Fibroblast of skin of right quadriceps (primary cell): ENCODE measurements at places on chromosomes 5 and 9.

DNA sequence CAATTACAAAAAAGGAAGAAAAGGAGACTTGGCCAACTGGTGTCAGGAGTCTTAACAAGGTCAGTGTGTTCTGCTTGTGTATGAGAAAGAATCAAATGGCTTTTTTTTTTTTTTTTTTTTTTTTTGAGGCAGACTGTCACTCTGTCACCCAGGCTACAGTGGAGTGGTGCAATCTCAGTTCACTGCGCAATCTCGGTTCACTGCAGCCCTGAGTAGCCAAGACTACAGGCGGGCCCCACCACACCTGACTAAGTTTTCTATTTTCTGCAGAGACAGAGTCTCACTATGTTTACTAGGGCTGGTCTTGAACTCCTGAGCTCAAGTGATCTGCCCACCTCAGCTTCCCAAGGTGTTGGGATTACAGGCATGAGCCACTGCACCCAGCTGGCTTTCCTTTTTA is 3.1 kb upstream of the IL7R start:
- no peak for DNase-seq

DNA sequence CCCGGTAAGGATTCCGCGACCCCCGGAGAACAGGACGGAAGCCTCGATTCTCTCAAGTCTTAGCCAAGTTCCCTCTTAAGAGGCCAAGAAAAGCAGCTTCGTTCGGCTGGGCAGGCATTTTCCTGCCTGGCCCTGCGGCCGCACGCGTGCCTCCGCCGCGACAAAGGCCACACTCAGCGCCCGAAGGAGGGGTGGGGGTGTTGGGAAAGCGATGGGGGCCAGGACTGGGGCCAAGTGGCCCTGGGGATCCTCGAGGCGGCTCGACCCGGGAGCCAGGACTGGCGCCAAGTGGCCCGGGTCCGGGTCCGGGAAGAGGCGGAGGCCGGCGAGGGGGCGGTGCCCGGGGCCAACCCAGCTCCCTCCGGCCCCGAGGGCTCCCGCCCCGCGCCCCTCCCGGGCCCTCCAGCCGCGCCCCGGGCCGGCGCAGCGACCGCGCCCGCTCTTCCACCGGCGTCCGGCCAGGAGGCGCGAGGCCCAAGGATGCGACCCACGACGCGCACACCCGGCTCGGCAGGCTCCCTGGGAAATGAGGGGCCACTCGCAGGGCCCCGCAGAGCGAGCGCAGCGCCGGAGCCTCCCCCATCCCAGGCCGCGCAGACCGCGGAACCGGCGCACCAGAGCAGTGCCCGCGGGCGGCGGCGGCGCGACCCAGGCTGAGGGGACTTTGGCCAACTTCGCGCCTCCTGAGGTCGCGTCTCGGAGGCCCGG is 756 bp downstream of the VAV2 start:
- no peak for DNase-seq

GRCh38 chr5:80127116-80127552 is 92.0 kb downstream of the THBS4 start:
- DNase-seq = peak; percentile 2

DNA sequence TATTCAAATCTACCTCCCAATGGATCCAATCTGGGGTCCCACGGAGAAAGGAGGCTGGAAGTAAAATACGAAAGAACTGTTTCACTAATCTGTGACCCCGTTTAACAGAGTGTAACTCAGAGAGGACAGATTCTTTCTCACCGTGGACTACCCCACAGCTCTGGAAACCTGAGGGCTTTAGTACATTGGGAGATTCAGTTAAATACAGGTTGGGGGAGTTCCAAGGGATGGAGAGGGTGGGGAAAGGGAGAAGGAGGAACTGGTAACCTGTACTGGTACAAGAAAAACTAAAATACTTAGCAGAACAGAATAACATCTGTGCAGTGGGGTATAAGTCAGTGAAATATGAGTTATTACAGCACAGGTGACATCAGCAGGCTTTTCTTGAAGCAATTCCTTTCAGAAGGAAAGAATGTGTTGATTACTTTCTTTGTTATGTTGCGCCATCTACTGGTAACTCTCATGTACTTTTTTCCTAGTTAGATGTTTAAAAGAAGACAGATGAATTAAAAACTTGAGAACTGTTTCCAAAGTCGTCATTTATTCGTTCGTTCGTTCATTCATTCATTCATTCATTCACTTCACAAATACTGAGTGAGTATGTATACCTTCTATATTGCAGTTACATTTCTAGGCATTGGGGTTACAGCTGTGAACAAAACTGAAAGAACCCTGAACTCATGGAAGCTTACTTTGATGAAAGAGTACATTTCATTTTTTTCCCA is 30.0 kb upstream of the STOM start:
- peak; percentile 80 for DNase-seq

DNA sequence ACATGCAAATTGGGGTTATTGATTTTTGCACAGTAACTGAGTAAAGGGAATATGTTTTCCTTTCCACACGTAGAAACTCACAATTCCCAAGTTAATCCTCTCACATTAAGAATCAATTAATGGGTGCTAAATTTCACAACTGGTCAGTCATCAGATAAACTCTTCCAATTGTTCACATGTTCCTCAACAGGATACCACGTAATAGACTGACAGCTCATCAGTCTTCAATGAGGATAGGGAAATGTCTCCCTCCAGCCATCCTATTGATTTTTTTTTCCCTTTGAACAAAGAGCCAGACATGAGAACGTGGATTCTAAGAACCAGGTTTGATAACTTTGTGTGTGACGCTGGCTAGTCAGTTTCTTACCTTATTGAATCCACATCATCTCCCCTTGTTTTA is 768 bp upstream of the CER1 start:
- no peak for DNase-seq

- DNase-seq = no peak
These were observed 18.5 kb upstream of the EXOC3 start for GRCh38 chr5:424301-425110.

DNA sequence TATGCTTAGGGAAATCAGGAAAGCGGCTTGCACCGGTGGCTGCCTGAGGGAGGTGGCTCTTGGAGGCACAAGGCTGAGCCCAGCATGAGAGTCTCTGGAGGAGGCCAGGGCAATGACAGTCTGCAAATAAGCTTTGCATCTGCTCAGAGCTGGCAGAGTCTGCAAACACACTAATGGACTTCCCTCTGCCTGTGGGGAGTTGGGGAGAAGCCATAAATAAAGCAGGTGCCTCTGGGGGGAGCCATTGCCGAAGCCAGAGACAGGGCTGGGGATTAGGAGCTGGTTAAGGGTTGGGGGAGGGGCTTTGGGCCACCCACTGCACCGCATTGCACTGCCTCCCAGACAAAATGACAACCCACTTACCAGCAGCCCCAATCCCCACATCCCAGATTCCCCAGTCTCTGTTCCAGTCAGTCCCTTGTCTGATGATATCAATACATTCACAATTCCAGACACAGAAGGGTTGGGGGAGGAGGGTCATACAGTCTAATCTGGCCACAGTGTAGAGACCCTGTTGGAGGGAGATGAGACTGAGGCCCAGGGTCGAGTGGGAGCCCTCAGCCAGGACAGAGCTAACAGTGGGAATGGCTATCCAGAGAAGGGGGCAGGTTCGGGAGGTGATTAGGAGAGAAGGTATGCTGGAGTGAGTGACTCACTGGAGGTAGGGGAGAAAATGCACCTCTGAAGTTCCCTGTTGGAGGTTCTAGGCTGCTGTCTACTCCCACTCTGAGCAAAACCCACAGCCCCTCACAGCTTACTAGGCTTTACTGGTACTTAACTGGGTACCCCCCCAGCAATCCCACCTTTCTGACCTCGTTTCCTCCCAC is 53.7 kb downstream of the PAX5 start:
- DNase-seq = no peak
